ENCODE measurements at places on chromosomes 6 and 20.
A peak's percentile ranks its signal among the peaks of the same experiment; 100 is the strongest.

DNA sequence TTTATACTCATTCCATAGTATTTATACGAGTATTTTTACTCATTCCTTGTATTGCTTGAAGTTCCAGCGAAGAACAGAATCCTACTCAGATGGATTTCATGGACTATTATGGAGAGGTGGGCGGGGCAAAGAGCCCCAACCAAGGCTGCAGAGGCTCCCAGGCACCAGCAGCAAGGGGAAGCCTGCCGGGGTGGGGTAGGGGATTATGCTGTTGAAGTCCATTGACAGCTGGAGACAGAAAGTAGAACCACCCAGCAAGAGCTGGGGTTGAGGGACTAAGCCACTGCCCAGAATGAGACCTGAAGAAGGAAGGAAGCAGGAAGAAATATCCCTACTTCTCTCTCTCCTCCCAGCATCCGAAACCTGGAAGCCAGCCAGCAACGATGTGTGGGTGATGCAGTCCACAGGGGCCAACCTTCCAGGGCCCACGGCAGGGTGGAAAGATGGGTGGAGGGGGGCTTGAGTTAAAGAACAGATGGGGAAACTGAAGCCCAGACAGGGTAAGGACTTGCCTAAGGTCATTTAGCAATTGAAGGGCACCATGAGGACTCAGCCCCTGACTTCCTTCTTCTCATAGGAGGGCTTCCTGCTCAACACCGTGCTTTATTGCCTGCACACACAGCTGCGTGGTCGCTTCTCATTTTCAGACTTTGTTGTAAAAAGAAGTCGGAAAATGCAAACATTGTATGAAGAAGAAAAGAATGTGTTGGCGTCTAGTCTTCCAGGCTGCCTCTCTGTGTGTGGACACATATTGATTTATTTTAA lies 18.3 kb upstream of the GTSF1L start:
- DNase-seq: peak; percentile 51

DNA sequence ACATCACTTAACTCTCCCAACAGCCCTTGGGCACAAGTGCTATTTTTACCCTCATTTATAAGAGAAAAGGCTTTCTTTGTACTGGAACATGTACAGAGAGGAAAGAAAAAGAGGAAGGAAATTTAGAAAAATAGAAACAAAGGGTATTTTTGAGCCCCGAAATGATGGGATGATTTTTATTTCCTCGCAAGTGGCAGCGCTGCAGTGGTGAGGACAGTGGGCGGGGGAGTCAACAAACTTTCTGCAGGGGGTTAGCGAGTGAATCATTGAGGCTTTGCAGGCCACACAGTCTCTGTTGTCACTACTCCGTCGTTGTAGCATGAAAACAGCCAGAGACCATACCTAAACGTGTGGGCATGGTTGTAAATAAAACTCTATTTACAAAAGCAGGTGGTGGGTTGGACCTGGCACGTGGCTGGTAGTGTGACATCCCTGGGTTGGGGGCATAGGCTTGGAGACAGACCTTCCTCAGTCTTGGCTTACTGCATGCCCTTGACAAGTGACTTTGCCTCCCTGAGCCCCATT lies 25.5 kb upstream of the OCSTAMP start:
- peak; percentile 54 for DNase-seq

DNA sequence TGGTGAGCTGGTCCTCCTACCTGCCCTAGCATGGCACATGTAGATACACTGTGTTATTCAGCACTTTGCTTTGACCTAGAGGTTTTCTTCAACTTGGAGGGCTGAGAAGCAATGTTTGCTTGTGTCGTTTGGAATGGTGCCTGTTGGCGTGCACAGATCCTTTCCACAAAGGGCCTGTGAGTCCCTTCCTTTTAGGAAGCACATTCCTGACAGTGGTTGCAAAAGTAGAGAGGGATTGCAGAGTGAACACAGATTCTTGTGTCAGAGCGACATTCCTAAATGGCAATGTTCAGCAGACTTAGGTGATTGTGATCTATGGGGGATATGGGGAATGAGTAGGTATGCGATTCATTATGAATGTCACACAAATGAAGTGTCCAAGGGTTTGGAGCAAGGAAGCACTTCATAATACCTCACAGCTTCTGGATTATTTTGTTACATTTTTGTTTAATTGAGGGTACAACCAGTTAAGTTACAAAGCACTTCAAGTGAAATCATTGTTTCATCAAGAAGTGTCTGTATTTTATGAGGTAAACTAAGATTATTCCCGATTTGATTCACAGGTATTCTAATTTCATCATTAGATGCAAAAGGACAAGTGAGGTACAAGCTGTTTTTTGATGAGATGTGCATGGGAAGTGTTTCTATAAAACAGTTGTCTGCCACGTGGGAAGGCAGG lies 713 bp upstream of the RNF144B start:
- no peak for DNase-seq

- no peak for DNase-seq
Observed at GRCh38 chr6:2450546-2450945, 205.1 kb upstream of the GMDS start.

GRCh38 chr6:122623279-122623678 lies 13.1 kb downstream of the PKIB start:
- DNase-seq: peak; percentile 16

DNA sequence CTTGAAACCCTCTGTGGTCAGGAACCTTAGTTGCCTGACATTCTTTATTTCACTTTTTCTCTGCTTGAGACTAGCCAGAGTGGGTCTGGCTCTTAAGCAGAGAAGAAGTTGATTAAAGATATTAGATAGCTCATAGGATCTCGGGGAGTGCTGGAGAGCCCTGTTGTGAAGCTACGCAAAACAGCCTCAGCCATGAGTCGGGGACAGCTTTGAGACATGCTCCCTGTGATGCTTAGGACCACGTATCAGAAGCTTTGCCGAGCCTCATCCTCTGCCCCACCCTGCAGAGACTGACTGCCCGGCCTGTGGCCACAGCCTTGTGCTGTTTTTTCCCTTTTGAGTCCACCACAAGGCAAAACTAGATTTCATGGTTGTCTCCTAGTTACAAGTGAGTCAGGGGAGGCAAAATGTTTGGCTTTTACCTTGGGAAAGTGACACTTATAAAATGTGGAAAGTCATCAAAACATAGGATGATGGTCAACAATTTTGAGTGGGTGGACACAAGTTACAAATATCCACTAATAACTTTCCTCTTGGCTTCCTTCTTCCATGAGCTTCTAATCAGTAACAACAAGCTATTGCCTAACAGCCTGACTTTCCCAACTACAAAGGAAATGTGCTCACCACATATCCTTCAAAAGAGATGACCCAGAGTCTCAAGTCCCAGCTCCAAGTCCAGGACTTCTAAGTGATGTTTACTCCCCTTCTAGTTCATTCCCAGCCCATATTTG lies 108.4 kb downstream of the JAG1 start:
- DNase-seq: peak; percentile 60

GRCh38 chr20:37383229-37383989 lies 37.5 kb downstream of the SRC start:
- DNase-seq: peak; percentile 76

DNA sequence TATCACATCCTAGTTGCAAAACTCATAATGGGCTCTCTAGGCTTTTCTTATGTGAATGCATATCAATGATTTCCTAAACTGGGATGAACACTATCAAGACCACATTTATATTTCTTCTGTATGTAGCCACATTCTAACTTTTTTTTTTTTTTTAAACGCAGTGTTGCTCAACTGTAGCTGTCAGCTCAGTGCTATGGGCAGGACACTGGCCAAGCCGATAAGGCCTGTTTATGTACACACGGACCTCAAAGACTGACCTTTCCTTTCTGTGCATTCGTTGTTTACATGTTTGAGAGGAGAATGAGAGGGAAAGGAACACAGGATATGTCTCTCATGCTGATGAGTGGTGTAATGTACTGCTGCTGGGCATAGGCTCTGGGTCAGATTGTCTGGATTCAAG lies 75.1 kb upstream of the B3GAT2 start:
- no peak for DNase-seq

GRCh38 chr20:38229376-38230252 lies 30.9 kb downstream of the KIAA1755 start:
- peak; percentile 70 for DNase-seq

DNA sequence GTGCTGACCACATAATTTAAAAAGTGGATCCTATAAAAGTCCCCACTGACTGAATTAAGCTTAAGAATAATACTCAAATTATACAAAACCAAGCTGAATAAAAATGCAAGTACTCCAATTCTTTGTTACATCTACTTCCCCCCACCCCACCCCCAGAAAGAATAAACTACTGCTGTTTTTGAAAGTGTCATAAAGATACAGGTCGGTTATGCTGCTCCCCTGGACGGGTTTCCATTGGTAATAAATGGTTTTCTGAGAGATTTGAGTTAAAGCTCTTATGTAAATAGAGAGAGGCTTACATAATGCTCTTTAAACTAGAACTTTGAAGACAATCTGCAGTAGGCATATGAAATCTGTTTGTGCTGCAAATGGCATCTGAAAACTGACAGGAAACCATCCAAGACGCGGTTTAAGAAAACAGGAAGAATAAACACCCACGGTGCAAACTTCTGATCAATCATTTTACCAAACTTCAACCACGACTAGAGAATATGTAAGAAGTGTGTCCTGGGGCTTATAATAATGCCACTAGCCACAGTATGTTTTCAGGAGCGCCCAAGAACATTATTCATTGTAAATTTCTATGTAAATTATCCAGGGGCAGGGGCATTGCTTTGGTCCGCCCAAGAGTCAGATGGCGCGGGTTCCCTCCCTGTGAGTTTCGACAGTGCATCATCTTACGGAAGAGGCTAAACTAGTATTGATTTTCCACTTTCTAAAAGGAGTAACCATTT lies 10.8 kb upstream of the POU3F2 start:
- no peak for DNase-seq

- DNase-seq: no peak
Observed at GRCh38 chr6:110191477-110191876, 11.2 kb downstream of the CDC40 start.

DNA sequence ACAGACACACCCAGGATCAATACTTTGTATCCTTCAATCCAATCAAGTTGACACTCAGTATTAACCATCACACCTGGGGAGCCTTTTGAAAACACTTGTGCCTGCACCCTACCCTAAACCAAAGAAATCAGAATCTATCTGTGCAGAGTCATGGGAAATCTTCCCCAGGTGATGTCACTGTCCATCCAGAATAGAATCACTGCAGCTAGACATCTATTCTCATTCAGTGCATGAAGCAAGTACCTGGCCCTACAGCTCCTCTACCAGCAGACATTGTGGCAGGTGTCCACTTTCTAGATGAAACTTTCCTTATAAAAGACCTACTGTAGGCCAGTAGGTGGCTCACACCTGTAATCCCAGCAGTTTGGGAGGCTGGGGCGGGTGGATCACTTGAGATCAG lies 262.4 kb upstream of the MARCKS start:
- DNase-seq: no peak

DNA sequence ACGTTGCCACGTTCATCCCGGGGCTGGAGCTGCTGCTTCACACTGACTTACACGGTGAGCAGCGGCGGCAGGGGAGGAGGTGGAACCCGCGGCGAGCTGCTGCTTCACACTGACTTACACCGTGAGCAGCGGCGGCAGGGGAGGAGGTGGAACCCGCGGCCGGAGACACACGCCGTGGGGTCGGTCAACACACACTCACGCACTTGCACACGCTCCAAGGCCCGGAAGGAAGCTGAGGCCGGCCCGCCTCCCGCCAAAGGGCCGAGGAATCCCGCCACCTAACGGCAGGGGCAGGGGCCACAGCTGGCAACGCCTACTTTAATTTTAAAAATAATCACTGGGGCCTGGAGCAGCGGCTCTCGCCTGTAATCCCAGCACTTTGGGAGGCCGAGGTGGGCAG lies 94.4 kb upstream of the FOXC1 start:
- DNase-seq: no peak

- peak; percentile 65 for DNase-seq
Observed at GRCh38 chr6:3592371-3592941, 135.6 kb upstream of the SLC22A23 start.

GRCh38 chr6:16582446-16583143 lies 178.7 kb downstream of the ATXN1 start:
- no peak for DNase-seq

DNA sequence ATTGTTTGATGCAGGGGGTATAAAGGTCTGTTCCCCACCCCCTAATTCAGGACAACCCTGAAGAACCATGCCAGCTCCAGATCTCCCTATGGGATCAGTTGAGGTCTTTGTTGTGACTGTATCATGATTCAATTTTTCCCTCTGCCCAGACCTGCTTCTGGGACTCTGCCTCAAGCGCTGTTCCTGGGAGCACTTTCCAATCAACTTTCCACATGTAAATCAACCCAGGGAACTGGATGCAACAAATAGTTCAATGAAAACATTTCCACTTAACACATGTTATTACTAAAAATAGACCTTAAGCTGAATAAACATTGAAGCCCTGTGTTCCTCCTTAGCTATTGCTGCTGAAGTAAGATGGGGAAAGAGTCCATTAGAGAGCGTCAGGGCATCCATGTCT lies 139.5 kb downstream of the C6orf58 start:
- DNase-seq: no peak

DNA sequence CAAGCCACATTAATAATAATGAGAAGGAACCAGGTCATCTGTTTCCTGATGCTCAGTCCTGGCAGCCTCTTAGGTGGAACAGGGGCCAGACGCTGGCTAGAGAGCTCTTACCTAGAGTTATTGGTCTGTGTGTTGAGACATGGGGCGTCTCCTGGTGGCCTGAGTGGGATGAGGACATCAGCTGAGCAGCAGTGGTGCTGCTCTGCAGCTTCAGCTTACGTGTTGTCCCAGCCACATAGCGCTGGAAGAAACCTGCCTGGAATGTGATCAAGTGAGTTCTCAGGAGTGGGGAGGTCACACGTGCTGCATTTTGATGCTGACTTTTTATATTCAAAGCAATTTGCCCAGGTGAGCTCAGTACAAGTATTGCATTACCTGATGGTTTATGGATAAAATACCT lies 355.4 kb downstream of the CDH26 start:
- DNase-seq: no peak

GRCh38 chr6:135141182-135141581 lies 39.9 kb upstream of the MYB start:
- no peak for DNase-seq

DNA sequence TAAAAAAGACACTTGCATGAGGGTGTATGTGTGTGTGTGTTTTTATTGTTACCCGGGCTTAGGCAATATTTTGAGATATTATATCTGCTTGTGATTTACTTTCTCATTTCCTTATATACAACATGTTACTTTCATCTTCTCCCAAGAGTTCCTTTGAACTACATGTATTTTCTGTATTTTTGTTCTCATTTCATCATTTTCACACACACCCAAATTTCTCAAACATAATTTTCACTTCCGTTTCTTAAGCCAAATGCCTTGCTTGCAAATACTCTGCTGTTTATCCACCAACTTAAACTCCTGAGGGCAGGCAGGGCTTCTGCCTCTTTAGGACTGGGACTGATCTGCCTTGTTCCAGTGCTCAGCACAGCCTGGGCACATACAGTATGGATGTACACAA lies 69.3 kb upstream of the FYN start:
- no peak for DNase-seq

DNA sequence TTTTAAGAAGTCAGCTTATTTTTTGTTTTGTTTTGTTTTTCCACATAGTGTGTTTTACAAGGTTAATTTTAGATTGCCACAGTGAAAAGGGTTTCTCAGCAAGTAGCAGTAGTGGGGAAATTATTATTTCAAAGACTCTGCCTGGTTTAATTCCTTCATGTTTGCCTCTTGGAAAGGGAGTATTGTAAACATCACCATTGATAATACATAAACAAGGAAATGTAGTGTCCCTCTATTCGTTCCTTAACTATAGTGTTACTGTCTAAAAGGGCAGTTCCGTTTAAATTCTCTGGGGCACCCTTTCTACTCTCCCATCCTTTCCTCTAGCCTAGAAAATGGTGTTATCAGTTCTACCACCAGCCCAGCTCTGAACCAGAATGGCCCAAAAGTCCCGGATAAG lies 391.0 kb upstream of the SOX4 start:
- DNase-seq: no peak

Measured in suppressor macrophage (primary cell).